ENCODE measurements at places on chromosomes 6 and 20.

DNA sequence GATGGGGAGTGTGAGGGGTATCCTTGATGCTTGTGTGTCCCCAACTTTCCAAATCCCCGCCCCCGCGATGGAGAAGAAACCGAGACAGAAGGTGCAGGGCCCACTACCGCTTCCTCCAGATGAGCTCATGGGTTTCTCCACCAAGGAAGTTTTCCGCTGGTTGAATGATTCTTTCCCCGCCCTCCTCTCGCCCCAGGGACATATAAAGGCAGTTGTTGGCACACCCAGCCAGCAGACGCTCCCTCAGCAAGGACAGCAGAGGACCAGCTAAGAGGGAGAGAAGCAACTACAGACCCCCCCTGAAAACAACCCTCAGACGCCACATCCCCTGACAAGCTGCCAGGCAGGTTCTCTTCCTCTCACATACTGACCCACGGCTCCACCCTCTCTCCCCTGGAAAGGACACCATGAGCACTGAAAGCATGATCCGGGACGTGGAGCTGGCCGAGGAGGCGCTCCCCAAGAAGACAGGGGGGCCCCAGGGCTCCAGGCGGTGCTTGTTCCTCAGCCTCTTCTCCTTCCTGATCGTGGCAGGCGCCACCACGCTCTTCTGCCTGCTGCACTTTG is at the start of gene TNF:
Gene TNF (plus strand): TSS at position 231 of the 567 bp plus-strand sequence. CDS start 177 bp downstream, at position 408.
- no peak for DNase-seq

GRCh38 chr6:138677538-138677937 is 96.0 kb upstream of the CCDC28A start:
- no peak for DNase-seq

DNA sequence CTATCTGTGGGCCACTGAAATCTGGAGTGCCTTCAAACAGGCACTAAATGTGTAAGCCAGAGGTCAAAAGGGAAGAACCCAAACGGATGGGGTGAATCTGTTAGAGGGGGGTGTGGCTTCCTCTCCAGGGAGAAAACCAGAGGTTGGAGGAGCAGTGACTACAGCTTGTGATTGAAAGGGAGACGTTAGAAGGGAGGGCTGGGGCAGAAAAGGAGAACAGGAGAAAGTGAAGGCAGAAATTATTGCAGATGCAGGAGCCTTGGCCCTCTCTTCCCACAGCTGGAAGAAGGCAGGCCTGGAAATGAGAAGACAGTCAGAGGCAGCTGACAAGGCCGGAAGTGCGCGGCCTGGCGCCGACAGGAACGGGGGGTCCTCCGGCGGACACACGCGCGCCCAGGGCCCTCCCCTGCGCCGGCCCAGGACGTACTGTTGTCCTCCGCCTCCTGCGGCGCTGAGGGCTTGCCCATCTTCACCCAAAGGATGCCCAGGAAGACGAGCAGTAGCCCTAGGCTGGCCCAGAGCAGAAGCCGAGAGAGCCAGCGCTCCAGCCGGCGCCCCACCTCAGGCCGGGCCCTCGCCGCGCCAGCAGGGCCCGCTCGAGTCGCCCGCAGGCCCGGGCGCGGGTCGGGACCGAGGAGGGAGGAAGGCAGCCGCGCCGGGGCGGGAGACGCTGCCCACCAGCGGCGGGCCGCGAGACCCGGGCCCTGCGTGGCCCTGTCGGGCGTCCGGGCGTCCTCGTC is 806 bp downstream of the LEMD2 start:
- peak; percentile 75 for DNase-seq

DNA sequence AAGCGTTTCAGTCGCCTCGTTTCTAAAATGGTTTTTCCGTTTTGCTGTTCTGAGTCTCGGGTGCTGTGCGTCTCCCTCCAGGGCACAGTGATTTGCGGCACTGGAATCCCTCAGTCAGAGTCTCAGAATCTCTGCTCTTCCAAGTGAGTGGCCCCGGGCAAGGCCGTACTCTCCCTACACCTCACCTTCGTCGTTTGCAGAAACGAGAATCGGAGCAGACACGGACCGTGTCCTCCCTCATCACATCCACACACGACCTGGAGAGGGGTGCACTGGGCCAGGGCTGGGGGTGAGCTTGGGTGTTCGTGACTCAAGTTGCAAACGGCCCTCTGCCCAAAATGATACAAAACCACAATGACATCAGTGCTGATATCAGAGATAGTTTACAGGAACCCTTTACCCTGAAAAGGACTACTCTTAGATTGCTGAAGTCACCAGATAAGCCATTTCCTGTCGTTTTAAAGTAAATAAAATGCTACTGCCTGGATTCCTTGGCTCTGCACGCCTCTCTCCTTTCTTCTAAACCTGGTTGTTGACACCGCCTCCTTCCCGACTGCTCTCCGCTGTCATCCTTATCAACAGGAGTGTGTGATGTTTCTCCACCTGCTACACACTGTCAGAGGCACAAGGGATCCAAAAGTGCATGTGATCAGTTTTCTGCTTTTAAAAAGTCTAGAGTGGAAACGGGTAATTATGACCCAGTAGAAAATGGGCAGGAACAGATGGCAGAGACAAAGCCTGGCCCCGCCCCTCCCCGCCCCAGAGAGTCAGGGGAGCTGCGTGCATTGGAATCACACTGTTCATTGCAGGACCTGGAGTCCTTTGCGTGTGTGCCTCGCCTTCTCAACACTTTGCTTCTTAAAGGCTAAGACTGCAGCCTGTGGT is 38.4 kb downstream of the KIF25 start:
- DNase-seq = peak; percentile 63

DNA sequence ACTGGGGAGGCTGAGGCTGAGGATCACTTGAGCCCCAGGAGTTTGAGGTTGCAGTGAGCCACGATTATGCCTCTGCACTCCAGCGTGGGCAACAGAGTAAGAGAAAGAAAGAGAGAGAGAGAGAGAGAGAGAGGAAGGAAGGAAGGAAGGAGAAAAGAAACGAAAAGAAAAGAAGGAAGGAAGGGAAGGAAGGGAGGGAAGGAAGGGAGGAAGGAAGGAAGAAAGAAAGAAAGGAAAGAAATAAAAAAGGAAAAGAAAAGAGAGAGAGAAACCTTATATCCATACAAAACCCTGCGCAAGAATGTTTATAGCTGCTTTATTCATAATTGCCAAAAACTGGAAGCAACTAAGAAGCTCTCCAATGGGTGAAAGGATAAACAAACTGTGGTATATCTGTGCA is 8.1 kb upstream of the HSPA12B start:
- no peak for DNase-seq

DNA sequence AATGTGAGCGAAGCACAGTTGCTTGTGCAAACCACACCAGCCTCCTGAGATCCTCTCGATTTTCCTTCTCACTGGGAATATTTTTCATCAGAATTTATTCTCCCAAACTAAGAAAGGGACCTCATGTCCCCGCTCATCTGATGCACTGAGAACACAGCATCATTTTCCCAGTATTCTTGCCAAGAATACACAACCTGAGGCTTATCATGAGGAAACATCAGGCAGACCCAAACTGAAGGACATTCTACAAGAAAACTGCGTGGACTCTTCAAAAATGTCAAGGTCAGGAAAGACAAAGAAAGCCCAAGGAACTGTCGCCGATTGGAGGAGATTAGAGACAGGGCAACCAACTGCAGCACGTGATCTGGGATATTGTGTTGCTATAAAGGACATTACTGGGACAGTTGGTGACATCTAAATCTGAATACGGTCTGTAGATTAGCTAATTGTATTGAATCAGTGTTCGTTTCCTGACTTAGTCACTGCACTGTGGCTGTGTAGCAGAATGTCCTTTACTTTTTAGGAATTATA is 72.3 kb downstream of the SNX5 start:
- no peak for DNase-seq

- no peak for DNase-seq
Measured at GRCh38 chr20:3223651-3223993, 14.3 kb downstream of the ITPA start.

DNA sequence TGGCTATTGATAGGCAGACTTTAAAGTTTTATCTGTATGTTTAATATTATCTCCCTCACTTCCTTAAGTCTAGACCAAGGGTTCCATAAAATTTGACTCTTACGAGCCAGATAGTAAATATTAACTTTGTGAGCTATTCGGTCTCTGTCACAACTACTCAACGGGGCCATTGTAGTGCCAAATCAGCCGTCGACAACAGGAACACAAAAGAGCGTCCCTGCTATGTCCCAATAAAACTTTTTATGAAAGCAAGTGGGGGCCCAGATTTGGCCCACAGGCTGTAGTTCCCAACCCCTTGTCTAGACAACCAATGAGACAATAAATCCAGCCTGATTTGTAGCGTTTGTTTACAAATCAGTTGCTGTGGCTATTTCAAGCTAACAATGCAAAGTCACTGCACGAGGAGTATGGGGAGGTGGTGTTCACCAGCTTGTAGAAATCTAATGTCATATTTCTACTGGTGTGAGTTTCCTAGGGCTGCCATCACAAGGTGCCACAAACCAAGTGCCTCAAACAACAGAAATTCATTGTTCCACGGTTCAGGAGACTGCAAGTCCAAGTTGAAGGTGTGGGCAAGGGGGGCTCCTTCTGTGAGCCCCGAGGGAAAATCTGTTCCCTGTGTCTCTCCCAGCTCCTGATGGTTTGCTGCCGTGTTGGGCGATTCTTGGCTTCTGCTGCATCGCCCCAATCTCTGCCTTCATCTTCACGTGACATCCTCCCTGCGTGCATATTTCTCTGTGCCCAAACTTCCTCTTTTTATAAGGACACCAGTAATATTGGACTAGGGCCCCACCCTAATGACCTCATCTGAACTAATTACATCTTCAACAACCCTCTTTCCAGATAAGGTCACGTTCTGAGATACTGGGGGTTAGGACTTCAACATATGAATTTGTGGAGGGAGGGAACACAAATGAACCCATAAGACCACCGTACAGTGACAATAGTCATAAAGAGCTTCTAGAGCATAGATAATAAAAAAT is 356.0 kb upstream of the JARID2 start:
- DNase-seq = no peak

- no peak for DNase-seq
Measured at GRCh38 chr20:57198132-57199072, 68.0 kb downstream of the BMP7 start.

DNA sequence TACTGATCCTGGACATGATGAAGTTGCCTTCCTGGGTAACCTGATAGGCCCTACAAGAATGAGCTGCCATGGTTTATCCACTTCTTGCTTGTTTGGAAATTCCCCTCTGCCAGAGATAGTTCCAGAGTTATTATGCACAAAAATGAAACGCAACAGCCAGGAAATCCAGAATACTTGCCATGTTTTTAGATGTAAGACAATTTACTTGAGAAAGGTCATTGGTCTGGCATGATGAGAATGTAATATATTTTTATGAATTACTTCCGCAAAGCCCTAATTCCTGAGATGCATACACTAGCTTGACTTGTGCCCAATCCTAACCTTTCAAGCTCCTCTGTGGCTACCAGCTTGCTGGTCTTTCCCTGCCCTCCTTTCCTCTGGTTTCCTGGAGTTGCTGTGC is 27.9 kb upstream of the NT5E start:
- DNase-seq = peak; percentile 81

DNA sequence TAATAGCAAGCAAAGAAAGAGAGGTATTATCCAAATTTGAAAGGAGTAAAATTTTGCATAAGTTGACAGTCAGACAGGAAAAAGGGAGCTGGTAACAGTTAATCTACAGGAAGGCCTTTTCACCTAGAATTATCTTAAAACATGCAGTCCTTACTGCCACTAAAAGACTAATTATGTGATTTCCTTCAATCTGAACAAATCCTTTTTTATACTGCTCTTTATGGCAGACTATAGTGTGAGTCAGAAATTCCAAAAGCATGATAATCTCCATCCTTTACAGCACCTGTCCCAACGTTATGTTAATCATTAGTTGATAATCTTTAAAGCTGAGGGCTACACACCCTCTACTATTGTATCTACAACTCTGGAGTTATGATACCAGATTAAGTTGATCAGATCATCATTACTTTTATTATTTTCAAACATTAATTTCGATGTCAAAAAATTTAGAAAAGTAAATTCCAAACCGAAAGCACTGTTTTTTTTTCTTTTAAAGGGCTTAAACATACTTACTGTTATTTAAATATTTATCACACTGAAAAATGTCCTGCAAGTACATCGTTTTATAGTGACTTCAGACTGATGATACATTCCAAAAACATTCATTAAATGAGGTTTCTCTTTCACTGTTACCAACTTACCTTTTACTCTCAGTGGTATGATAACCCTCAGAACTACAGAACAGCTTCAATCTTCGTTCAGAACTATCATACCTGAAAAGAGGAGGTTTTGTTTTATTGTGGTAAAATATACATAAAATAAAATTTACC is 33.2 kb upstream of the AKAP7 start:
- peak; percentile 40 for DNase-seq

- no peak for DNase-seq
Measured at GRCh38 chr6:46014511-46015118, 1.0 kb downstream of the CLIC5 start.

- DNase-seq = no peak
Measured at GRCh38 chr6:139800837-139801236, 426.4 kb upstream of the CITED2 start.

DNA sequence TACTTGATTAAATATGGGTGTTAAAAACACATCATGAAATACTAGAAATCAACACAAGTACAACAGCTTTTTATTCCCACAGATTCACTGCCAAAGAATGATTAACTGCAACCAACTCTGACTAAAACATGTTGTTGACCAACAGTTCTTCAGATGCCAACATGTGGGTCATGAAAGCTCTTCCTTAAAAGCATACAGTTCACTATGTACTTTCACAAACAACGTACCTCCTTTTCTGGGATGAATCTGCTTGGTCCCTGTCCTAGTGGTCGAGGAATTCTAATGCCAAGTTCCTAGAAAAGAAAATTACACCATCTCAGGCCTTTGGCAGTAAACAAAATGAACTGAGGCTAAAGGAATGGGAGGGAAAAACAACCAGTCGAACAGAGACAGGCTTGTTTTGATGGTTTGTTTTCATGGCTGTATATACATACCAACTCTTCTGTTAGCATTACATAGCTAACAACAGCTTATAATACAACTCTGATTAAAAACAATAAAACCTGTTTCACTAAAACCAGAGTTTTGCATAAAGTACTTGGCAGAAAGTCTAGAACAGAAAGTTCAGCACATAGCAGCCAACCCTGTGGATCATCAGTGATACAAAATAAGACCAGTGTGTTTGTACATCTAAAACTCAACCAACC is 92.5 kb downstream of the SESN1 start:
- peak; percentile 72 for DNase-seq

DNA sequence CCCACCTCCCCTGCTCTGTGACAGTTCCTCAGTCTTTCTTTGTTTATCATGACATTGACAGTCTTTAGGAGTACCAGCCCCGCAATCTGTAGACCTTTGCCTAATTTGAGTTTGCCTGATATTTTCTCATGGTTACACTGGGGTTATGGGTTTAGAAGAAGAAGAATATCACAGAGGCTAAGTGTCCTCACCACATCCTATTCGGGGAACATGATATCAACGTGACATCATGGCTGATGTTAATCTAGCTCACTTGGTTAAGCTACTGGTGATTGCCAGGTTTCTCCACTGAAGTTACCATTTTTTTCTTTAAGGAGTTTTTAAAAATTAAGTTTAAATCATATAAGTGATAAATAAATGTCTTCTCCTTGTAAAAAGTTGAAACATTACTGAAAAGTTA is 127.5 kb downstream of the CEP57L1 start:
- no peak for DNase-seq

GRCh38 chr6:143747347-143747842 is 69.6 kb downstream of the PHACTR2 start:
- DNase-seq = no peak

GRCh38 chr20:7772371-7772770 is 167.9 kb downstream of the HAO1 start:
- DNase-seq = peak; percentile 96

- no peak for DNase-seq
Measured at GRCh38 chr6:158557927-158558326, 2.0 kb upstream of the TMEM181 start.

- no peak for DNase-seq
Measured at GRCh38 chr6:49888742-49889431, 22.6 kb upstream of the CRISP1 start.

GRCh38 chr6:95208621-95209020 is 368.7 kb upstream of the MANEA start:
- DNase-seq = no peak
